ENCODE measurements at places on chromosomes 7 and 10.
A peak's percentile ranks its signal among the peaks of the same experiment; 100 is the strongest.

DNA sequence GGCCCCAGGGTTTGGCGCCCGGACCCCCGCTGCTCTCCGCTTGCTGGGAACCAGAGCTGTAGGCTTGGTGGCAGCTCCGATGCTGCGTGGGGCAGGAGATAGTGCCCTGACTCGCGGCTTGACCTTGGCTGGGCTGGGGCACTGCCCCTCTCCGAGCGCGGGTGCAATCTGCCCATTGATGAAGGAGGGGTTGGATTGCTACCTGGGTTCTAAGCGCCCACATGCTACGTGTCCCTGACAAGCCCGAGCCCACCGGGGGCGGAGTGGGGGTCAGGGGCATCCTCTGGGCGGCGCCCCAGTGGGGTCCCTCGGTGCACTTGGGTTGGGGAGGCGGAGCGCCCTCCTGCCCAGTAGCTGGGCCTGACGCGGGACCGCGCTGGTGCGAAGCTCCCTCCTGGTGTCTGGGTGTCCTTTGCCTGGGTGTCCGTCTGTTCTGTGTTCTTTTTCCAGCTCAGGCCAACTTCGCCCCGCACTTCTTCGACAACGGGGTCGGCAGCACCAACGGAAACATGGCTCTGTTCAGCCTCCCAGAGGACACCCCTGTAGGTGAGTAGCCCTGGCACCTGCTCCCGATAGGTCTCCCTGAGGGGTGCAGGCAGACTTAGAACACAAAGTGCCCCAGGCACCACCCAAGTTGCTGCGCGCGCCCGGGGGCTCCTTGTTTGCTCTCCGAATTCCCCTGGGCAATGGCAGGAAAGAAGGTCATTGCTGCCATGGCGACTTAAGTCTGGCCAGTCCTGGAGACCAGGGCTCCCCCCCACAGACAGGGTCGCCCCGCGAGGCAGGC lies 900 bp downstream of the CDHR1 start:
- DNase-seq, result no peak

DNA sequence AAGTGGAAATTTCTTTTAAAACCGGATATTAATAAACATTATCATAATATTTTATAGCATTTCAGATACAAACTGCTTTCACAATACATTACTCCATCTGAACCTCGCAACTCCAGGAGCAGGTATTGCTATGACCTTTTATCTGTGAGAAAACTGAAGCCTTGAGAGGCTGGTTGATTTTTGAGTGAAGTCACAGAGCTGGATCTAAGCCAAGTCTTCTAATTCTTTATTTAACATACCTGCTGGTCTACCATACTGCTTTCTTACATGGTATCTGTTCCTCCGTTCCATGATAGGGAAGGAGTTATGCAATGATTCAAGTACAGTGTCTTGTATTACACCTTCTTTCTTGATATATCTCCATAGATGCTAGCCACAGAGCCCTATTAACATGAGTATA lies 37.4 kb upstream of the ITGB8 start:
- no peak for DNase-seq

GRCh38 chr10:30645340-30645827 lies 15.8 kb upstream of the LYZL2 start:
- no peak for DNase-seq

DNA sequence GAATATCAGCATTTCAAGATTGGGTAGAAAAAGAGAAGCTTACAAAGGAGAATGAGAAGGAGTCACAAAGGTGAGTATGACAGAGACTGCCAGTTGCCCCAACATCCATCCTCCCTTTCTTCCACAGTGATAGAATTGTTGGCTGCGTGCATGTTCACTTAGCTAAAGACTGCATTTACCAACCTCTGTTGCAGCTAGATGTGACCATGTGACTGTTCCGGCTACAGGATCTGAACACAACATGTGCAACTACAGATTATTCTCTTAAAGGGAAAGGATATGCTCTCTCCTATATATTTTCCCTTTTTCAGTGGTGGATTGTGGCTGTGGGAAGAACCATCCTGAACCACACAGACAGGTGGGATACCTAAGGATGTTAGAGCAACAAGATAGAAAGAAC lies 60.5 kb upstream of the ZNRF2 start:
- DNase-seq, result no peak

GRCh38 chr7:155287284-155287935 lies 10.3 kb upstream of the INSIG1 start:
- DNase-seq, result no peak

DNA sequence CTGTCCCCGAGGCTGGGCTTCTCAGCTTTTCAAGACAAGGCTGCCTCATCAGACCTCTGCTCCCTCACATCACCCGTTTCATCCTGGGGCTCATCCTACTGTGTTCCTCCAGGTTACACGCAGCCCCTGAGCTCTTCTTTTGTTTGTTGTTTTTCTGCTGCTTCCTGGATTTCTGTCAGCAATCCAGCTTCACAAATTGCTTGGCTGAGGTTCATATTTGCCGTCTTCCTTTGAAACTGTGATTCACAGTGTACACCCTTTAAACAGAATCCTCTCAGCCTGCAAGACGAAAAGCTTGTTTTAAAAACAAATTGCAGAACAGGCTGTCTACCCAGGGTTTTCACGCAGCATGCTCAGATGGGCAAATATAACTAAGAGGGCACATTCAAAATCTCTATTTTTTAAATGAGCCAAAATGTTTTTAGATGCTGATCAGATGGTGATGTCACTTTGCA lies 39.1 kb upstream of the PARD3 start:
- DNase-seq, result peak; percentile 31

- DNase-seq, result no peak
Observed at GRCh38 chr10:67988606-67989005, 86.5 kb downstream of the HERC4 start.

- no peak for DNase-seq
Observed at GRCh38 chr10:32225976-32226375, 121.0 kb downstream of the EPC1 start.

DNA sequence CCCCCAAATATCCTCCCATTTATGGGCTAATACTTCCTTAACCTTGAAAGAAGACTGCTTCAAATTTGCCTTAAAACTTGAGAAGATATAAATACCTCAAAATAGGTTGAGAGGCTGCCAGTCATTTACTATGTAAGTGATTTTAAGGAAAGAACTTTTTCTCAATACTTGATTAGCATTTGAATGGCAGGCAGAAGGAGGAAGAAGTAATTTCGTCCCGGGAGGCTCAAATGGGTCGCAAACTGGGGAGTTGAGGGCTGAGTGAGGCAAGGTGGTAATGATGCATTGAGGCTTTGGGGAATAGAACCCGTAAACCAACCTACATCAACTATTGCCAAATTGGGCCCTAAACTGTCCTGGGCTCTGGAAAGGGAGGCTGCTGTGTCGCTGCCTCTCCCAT lies 11.1 kb downstream of the CAMK1D start:
- DNase-seq, result no peak

GRCh38 chr7:24751484-24751883 lies 5.8 kb downstream of the GSDME start:
- DNase-seq, result no peak

DNA sequence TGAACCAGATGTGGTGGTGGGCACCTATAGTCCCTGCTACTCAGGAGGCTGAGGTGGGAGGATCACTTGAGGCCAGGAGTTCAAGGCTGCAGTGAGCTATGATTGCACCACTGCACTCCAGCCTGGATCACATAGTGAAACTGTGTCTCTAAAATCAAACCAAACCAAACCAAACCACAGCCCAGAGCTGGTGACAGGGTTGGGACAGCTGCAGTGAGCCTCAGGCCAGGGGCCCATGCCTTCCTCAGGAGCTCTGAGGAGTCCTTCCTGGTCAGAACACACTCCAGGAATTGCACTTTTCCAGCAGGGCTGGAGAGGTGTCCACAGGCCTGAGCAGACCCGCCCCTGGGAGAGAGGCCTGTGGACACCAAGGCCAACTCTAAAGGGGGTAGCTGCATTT lies 32.5 kb upstream of the OCM2 start:
- no peak for DNase-seq

GRCh38 chr10:1644191-1644711 lies 93.1 kb downstream of the ADARB2 start:
- DNase-seq, result no peak

- DNase-seq, result no peak
Observed at GRCh38 chr7:17333221-17333620, 34.8 kb downstream of the AHR start.

DNA sequence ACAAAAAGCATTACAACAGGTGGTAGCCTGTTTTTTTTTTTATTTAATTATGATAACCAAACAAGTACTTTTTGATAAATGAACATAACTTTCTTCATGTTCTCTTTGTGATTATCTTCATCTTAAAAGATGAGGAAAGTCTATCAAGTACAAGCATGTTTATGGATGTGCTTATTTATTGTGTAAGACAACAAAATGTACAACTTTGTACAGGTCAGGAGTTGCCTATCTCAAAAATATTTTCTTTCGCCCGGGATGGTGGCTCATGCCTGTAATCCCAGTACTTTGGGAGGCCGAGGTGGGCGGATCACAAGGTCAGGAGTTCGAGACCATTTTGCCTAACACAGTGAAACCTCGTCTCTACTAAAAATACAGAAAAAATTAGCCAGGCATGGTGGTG lies 17.0 kb downstream of the MPP7 start:
- no peak for DNase-seq
